Hematopoietic multipotent progenitor cell (in vitro differentiated cells): ENCODE measurements at places on chromosomes 7 and 10.

DNA sequence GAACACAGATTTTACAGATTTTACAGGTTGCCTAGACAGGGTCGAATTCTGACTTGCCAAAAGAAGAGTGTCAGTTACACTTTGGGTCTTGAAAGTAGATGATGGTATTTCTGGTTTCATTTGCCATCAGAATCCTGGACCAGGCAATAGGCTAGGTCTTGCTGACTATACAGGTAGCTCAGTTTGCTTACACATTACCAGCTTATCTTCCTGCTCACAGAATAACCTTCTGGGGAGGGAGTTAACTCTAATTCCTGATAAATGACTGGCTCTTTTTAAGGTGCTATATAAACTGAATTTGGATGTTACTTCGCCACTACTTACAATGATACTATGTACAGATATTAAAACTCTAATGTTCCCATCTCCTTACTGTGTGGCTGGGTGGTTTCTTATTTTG, 39.8 kb downstream of the GBF1 start:
- DNase-seq: no peak

DNA sequence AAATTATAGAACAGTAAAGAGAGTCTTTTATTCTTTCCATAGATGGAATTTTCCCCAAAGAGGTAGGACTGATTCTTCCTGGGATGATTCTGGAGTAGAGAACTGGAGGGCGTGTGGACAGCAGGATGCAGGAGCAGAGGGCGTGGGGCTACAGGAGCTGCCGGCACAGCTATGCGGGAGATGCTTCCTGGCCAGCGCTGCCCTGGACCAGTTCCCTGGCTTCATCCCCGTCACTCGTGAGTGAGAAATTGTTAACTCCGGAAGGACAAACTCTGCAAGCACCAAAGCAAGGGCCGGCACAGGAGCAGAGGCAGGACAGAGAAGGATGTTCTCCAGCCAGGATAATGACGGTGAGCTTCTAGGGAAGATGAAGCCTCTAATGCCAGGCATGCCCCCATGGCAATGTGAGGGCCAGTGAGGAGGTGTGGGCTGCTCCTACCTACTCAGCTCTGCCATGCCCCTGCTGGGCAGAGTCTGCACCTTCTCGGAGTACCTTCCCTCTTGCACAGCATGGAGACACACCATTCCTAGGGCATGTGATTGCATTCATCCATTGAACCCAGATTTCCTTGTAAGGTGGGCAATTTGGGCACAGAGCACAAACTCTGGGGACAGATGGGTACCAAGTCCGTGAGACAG, 760.9 kb upstream of the IGFBP3 start:
- no peak for DNase-seq

DNA sequence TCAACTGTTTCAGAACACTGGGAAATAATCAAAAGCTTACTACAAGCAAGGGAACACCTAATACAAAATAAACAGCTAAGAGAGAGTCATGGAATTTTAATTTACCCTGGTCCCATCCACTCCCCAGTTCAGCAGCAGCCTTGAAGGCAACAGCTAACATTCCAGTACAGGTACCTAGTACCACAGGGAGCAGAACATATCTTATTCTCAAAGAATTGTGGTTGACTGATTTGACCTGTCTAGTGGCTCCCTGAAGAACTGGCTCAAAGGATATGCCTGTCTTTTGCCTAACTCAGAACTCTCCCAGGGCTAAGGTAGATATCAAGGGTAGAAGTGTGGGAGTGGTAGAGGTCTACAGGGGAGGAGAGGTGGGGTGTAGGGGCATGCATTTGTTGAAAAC, 32.3 kb downstream of the SMURF1 start:
- no peak for DNase-seq

DNA sequence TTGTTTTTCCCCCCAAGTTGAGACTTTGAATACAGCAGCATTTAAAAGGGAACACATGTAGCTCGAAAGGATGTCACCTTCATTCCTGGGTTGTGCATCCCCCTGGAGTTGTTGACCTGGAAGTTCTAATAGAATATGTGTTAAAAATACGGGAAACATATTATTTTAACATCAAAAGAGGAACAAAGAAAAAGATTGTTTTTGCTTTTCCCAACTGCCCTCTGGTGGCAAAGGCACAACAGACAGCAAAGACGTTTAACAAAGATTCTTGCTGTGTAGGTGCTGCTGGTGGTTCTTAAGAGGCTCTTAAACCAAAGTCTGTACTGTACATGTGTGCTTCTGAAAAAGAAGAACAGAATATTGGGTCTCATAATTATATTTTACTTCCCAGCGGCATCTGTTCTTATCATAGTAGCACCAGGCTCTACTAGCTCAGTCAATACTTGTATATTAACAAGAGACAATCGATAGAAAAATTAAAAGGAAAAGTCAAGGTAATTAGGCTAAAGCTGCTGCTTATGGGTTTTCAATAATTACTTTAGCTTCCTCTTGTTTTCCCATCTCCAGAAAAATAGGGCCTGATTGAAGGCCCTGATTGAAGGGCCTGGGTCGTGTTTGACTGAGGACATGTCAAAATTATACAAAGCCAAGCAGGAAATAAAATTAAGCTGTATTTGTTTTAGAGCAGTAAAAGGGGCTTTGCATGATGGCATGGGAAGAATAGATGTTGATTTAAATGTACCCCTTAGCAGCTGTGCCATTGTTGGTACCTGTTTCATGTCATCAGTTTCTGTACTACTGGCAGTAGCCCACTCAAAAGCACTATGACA, 384.2 kb upstream of the LRGUK start:
- DNase-seq: no peak

- no peak for DNase-seq
Observed at GRCh38 chr10:83961620-83962019, 177.7 kb upstream of the GHITM start.

- no peak for DNase-seq
Observed at GRCh38 chr7:18289788-18290187, 205.8 kb upstream of the HDAC9 start.

DNA sequence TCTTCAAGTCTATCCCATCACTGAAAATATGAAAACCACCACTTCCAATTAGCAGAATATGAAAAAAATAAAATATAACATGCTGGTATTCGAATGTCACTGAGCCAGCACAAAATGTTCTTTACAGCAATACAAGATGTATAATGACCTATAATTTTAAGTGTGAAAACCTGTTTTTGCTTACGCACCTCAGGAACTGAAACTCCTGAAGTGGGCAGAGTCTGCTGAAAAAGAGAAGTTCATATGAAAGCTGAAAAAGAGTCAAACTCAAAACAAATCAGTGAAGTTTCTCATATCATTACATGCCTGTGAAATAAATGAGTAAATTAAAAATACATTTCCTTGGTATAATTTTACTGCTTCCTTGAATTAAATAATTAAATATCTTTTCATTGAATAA, 272.5 kb downstream of the DGKB start:
- no peak for DNase-seq

DNA sequence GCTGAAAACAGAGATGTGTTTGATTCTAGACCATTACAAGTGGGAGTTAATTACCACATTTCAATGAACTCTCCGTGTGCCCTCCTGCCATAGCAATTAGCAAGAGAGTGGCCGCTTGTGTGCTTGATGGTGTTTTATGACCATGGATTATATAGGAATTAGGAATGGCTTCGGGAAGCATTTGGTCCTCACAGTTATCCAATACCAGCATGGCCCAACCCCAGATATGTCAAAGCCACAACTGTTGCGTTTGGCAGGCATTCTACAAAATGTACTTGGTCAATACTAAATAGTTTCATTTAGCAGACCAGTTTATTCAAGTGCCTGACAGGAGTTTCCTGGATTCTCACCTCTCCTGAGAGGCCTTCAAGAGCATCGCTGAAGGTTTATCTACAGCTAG, 509.0 kb upstream of the GALNT17 start:
- no peak for DNase-seq

DNA sequence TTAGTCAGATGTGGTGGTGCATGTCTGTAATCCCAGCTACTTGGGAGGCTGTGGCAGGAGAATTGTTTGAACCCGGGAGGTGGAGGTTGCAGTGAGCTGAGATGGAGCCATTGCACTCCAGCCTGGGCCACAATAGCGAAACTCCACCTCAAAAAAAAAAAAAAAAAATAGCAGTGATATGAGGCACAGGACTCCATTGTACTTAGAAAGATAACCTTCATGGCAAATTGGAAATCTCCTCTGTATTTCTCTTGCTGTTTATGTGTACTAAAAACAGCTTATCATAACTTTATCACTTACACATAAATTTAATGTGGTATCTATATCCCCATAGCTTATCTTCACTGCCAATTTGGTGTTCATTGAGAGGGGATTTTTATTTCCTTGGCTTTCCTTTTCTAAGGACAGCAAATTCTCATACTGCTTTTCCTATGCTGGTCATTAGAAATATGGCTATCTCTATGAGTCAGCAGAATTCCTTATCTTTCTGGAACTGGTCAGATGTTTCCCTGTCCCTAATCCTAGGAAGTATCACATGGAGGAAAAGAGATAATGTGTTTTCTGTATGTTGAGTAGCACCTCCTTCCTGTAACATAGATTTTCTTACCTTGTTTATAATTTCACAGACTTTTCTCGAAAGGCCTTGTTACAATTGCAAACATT, 40.6 kb upstream of the ZEB1 start:
- DNase-seq: no peak

- no peak for DNase-seq
Observed at GRCh38 chr7:73985737-73986141, 42.2 kb upstream of the ELN start.

- DNase-seq: no peak
Observed at GRCh38 chr10:61390851-61391250, 62.3 kb downstream of the TMEM26 start.

GRCh38 chr7:32206488-32206887, 136.3 kb upstream of the PDE1C start:
- DNase-seq: no peak

DNA sequence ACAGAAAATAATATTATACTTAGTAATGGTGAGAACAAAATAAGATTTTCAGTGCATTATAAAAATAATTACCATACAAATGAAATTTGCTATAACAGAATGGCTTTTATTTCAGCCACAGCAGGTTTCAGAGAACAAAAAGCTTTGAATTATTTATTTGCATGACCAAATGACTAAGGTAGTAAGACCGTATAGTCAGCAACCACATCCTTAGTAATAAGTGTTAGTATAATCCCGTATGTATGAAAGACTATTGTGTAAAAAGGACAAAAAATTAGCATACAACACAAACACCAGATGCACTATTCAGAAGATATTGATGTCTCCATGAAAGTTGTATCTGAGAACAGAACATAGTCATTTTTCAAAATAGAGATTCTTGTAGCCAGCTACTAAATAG, 12.2 kb downstream of the PDZD8 start:
- DNase-seq: no peak

GRCh38 chr10:75547391-75548298, 116.2 kb downstream of the LRMDA start:
- no peak for DNase-seq

GRCh38 chr7:77540402-77540822, 3.3 kb downstream of the PTPN12 start:
- no peak for DNase-seq

DNA sequence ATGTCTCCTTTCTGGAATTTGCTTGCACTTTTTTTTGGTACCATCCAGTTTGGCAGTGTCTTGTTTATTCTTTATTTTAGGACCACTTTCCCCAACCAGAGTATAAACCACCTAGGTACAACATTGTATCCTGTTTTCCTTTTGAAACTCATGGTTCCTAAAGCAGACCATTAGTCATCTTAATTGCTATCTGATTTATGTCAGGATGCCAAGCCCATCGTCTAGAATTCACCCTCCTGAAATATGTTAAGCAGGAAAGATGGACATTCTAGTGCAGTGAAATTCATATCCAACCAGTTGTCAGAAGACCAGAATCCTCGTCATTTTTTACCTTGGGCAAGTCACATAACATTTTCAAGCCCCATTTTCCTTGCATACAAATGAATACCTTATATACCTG, 223.6 kb upstream of the KMT2E start:
- DNase-seq: no peak

DNA sequence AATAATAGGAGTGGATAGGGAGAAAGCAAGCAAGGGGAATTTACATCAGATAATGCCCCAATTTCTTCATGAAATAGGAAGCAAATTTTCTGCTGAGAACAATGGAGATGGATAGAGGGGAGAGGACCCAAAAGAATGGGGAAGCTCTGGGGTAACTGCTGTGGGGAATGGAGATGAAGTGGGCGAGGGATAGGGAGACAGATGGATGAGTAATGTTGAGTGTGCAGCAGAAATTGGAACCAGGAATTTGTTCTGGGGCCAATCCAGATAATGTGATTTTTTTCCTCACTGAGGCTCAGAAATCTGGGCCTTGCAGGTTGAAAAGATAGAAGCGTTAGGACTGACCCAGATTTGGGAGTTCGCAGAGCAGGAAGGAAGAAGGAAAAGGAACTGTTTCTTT, 24.5 kb upstream of the MRC1 start:
- no peak for DNase-seq

- no peak for DNase-seq
Observed at GRCh38 chr10:63751836-63752235, 230.6 kb downstream of the REEP3 start.

DNA sequence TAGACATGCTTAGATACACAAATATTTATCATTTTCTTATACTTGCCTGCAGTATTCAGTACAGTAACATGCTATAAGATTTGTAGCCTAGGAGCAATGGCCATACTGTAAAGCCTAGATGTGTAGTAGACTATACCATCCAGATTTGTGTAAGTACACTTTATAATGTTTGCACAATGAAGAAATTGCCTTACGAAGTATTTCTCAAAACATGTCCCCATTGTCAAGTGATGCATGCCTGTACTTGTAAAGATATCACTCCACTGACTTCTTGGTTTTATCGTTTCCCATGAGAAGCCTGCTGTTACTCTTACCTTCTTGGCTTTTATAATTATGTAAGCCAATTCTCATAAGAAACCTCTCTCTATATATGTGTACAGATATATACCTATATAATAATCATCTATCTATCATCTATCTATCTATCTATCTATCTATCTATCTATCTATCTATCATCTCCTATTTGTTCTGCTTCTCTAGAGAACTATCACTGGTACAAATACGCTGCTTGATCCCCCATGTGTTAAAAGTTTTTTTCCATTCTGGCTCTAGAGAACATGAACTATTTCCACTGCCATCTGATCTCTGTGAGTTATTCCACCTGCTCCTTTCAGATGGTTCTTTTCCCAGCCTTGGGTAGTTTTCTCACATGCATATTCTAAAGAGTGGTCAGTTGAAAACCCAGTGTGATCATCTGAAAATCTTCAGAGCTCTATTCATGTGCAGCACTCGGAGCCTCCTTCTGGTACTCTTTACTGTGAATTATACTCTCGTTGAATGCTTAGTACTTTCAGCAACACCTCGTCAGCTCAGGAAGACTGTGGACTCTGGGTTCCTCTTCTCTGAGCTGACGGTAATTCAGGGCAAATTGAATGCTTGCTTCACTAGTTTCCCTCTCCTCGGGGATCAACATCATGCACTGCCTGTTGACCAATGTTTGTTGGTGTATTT, 14.5 kb upstream of the VCL start:
- no peak for DNase-seq

DNA sequence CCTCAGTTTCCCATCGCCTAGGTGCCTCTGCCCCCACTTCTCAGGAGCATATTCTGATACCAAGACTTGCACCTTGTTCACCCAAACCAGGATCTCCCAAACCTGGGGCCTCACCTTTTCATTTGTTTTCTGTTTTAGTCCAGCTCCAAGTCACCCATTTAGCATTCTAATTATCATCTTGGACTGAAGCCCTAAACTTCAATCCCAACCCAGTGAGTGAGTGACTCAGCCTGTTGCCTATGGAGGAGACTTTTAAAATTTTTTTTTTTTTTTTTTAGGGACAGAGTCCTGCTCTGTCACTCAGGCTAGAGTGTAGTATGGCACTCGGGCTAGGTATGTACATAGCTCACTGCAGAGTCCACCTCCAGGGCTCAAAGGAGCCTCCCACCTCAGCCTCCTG, 378.9 kb upstream of the AUTS2 start:
- no peak for DNase-seq
